T-helper 1 cell (primary cell): ENCODE measurements at places on chromosomes 2 and 18.

DNA sequence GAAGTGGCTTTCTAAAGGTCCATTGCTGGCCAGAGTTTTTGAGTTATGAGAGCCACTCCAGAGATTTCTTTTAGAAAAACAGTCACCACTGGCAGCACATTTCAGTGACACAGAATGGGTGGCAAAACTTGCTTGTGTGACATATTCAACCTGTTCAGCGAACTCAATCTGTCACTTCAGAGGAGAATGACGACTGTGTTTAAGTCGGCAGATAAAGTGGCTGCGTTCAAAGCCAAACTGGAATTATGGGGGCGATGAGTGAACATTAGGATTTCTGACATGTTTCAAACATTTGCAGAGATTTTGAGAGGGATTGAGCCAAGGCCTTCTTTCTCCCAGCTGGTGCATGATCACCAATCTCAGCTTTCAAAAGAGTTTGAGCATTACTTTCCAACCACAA, 139.6 kb upstream of the B3GNT2 start:
- no peak for DNase-seq

DNA sequence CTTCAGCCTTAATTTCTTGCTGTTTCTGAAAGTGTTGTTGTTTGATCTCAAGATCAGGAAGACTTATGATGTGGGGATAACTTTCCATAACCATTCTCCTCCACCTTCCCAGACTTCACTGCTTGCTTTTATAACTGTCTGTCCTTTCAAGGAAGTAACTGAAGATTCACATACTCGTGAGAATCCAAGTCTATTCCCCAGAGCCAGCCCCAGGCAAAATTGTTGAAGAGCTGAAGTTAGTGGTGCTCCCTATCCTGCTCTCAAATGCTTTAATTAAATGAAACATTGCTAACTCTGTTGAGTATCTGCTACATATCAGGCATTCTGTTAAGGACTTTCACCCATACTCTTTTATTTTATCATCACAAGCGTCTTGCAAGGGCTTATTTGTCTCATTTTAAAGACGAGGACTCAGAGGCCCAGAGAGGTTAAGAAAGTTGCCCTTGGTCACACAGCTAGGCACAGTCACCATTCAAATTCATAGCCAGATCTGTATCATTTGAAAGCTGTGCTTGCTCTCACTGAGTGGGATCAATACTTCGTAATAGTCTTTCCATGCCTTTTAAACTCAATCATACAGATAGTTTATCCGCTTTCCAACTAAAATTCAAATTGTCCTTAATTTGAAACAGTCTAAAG, 189.8 kb upstream of the TCF4 start:
- DNase-seq: no peak

DNA sequence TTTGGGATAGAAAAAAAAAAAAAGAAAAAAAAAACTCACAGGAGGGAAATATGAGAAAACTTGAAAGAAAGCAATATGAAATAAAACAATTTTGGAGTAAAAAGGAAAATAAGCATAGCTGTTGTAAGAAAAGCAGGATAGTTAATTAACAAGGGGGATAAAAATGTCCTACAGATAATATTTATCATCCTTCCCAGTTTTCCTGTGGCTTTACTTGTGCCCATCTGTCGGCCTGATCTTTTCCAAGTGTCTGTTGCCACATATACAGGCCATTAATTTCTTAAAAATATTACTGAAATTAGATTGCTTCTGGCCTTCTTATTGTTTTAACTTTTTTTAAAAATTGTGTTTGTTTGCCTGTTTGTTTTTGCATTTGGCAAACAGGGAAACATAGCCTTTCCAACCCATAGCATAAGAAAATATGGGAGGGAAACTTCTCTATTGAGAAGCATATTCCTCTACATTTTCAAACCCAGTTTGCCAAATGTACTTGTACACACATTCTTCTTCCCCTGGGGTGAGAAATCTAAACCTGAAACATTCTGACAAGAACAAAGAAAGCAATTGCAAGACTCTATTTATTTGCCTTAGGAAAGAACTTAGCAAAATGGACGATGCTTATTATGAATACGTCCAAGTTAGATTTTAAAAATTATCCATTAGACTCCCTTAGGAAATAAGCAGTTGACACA, 272.3 kb downstream of the CDH20 start:
- no peak for DNase-seq

DNA sequence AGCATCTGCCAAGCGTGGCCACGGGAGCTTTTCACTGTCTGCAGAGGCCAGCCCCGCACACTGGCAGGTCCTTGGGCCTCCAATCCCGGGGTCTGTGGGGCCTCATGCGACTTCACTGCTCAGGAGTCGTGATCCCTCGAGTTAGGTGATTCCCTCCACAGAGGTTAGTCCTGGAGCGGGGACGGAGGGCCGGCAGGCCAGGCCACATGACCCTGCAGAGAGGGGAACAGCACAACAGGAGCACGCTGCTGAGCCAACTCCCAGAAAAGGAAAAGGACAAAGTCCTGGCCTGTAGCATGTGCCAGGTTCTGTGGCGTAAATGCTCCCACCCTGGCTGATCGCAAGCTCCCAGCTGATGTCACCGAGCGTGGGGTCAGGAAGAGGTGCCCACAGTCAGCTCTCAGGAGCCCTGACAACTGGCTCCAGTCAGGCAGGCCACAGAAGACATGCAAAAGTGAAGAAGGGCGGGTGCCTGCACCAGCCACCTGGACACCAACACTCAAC, 15.3 kb upstream of the PRLH start:
- DNase-seq: no peak

DNA sequence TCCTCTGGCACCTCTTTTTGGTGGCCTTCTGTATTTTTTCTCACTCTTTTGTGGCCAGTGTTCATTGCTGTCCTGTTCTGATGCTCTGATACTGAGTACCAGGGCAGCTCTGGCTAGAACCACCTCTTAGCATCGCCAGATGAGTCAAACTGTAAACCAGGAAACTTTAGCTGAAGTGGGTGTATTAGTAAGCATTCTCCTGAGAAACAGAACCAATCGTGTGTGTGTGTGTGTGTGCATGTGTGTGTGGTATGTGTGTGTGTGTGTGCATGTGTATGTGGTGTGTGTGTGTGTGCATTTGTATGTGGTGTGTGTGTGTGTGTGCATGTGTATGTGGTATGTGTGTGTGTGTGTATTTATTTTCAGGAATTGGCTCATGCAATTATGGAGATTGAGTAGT, 166.3 kb upstream of the SKOR2 start:
- DNase-seq: no peak

DNA sequence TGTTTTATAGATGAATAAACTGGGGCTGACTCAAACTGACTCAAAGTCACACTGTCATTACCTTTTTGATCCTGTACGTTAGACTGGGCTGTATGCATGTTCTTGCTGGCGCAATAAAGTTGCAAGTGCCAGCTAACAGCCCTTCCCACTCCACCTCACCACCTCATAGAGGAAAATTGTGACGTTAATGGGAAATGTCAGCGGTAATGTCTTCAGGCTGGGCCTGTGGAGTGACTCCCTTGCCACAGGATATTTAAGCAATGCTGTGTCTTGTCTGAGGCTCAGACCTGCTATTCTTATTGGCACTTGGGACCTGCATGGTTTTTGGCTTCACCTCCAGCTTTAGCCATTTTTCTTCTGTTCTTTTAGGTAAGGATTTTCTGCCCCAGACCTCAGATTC, 25.2 kb upstream of the CASP10 start:
- no peak for DNase-seq

DNA sequence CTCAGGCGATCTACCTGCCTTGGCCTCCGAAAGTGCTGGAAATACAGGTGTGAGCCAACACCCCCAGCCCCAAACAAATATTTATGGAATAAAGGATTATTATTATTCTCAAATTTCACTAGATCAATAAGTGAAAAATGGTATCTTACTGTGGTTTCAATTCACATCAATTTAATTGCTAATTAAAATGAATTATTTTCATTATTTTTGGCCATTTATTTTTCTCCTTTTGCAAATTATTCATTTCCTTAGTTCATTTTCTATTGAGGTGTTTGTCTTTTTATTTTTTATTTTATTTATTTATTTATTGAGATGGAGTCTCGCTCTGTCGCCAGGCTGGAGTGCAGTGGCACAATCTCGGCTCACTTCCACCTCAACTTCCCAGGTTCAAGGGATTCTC, 11.9 kb upstream of the HS6ST1 start:
- DNase-seq: no peak

DNA sequence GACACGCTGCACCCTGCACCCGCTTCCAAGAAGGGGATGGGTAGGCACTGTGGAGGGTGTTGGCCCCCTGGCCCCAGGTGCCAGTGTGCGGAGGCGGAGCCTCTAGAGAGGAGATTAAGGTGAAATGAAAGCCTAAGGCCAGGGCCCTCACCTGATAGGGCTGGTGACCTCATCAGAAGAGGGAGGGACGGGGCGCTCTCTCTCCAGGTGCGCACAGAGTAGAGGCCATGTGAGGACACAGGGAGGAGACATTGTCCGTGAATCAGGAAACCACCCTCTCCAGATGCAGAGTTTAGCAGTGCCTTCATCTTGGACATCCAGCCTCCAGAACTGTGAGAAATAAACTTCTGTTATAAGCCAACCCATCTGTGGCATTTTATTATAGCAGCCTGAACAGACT, 62.3 kb downstream of the PSMG2 start:
- no peak for DNase-seq

- no peak for DNase-seq
Measured at GRCh38 chr2:212157012-212157411, 381.6 kb downstream of the ERBB4 start.

DNA sequence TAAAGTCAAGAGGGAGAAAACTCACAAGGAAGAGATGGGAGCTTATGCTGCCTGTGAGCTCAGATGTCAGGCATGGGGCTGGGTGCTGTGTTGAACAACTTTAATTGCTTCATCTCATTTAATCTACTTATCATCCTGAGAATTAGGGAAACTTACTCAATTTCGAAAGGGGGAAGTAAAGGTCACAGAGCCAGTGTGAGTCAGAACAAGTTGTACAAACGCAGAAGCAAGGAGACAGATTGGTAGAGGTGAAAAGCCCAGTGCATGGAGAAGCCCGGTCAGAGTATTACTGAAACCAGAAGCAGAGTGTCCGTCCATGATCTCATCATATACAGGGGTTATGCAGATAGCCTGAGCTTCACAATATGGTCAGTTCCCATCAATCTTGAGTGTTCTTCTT, 281.1 kb upstream of the POU3F3 start:
- DNase-seq: no peak

DNA sequence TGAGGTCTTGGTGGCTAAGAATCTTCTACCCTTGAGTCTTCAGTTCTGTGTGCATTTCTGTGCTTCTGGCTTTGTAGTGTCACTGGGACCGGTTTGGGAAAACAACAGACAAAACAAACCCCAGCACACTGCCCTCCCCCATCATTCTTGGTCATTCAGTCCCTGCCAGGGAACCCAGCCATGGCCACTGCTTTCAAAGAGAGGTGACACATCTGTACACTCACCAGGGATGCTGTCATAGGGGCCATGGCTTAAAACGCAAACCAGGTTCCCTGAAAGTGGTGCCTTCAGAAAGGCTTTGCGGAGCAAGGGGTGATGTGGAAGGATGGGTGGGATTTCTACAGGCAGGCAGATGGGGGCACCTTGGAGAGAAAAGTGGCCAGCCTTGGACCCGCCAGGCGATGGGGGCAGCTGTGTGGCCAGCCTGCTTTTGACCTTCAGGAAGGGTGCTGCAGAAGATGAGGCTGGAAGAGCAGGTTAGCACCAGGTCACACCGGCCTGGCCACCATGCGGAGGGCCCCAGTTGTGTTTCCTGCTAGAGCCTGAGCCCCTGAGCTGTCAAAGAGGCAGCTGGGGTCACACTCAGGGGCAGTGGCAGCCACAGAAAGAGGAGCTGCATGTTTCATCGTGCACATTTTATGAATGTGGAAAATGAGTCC, 101.3 kb downstream of the INHBB start:
- no peak for DNase-seq

GRCh38 chr2:231691251-231691772, 17.0 kb upstream of the PTMA start:
- DNase-seq: no peak

GRCh38 chr2:100057901-100058261, 84.5 kb downstream of the AFF3 start:
- no peak for DNase-seq

DNA sequence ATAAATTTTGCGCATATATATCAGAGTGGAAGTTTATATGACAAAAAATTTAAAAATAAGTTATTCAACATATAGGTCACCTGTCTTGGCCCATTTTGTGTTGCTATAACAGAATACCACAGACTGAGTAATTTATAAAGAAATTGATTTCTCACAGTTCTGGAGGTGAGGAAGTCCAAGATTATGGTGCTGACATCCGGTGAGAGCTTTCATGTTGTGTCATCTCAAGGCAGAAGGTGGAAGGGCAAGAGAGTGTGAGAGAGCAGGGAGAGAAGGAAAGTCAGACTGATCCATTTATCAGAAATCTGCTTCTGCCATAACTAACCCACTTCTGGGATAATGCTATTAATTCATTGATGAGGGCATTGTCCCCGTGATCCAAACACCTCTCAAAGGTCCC, 9.0 kb upstream of the FEZ2 start:
- no peak for DNase-seq

- DNase-seq: no peak
Measured at GRCh38 chr2:65130664-65131175, 814 bp upstream of the RAB1A start.

GRCh38 chr2:224206816-224207215, 167.7 kb upstream of the SERPINE2 start:
- no peak for DNase-seq

DNA sequence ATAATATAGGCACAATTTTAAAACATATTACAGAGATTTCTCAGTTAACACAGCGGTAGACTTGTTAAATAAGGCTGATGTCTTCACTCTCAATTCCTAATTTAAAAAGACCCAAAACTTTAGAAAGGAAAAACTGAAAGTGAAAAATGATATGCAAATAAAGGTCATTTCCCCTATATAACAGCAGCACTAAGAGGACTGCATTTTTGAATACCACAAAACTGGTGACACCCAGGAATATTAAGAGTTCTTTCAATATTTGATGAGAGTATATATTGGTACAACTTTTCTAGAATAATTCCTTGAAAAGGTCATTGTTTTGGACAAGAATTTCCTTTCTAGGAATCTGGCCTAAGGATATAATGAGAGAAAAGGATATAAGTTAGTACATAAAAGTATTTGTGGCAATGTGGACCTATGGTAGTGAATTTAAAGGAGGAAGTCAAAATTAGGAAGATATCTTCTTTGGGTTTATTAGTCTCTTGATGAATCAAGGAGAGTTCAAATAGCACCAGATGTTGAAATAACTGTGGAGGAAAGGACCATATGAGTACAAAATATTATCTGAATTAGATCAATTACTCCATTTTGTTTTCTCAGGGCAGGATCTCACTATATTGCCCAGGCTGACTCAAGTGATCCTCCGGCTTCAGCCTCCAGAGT, 70.3 kb downstream of the TMEM237 start:
- no peak for DNase-seq
